ENCODE measurements at places on chromosomes 1 and 21.

DNA sequence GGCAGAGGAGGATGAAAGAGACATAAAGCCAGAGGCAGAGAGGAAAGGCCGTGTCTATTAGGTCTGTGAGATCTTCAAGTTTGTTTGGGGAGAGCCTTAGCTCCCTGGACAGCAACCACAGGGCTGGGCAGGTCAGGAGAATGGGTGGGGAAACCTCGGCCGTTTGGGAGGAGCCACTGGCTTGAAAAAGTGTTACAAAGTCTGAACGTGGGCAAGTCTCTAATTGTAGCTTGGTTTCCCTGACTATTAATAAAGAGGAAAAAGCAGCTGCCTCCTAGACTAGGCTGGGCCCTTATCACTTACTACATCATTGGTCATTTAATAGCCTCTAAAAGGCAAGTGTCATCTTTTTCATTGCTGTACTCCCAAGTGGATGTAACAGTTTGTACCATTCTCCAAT is at the start of gene CCDC17:
CCDC17 (minus strand) TSS at position 83 of the 400 bp plus-strand sequence. CDS start 145 bp downstream, outside the sequence.
- DNase-seq, result no peak

DNA sequence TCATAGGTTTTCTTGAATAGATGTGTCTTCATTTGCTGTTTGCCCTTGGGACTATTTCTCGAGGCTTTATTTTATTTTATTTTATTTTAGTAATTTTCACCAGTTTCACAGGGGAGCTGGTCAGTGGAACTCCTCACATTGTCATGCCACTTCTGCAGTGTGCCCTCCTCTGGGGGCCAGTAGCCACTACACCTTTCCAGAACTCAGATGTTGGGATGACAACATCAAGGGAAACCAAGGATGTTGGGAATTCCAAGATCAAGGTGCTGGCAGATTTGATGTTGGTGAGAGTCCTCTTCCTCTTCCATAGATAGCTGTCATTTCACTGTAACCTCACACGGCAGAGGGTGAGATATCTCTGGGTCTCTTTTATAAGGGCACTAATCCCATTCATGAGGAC is 35.5 kb downstream of the SLC26A9 start:
- DNase-seq, result no peak

DNA sequence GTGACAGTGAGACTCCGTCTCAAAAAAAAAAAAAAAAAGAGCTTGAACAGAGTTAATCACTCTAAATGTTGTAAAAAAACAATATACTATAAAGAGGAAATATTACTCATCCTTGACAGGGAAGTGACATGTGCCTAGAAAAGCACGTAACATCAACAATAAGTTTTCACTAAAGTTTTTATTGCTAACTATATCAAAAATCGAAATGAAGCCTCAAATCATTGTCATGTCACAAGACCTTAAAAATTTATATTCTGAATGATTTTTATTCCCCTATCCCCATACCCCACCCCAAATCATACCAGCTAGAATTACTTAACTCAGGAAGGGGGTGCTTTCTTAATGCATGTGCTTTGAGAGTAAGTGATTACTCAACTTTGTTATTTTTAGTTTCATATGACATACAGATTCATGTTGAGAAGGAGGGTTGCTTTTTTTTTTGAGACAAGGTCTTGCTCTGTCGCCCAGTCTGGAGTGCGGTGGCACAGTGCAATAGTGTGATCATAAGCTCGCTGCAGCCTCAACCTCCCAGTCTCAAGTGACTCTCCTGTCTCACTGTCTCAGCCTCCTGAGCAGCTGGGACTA is 53.6 kb upstream of the MUTYH start:
- DNase-seq, result no peak

GRCh38 chr1:54064299-54064698 is 10.9 kb downstream of the TCEANC2 start:
- DNase-seq, result no peak

DNA sequence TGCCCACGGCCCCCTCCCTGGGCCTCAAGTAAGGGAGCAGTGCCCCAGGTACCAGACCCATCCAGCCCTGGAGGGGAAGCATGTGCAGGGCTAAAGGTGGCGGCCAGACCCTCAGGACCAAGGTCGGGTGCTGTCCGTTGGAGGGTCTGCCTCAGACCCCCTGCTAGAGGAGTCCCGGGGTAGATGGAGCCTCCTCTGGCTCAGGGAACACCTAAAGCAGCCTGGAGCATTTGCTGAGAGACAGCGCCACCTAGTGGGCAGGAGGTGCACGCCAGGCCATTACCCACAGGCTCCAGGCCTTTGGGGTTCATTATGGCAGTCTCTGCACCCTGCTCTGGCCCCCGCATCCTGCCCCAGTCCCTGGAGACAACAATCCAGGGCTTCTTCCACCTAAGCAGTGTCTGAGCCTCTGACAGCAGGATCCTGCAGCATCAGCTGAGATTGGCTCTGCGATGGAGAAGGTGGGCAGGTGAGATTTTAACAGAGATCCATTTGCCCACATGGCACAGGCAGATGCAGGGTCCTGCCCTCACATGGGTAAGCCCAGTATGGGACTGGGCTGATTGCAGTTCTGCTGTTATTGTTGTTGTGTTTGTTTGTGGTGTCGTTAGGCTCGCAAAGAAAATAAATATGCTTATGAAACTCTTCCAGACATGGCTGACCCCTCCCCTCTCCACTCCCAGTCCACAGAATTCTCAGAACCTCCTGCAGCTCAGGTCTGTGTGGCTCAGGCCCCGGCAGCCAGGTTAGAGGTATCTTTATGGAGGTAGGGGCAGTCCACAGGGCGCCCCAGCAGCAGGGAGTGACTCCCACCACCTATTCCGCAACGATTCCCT is 42.4 kb downstream of the CTNNBIP1 start:
- DNase-seq, result peak; percentile 84

GRCh38 chr1:234928642-234929041 is 200.0 kb downstream of the TOMM20 start:
- DNase-seq, result no peak

GRCh38 chr1:95230256-95230655 is 3.8 kb upstream of the RWDD3 start:
- DNase-seq, result no peak

DNA sequence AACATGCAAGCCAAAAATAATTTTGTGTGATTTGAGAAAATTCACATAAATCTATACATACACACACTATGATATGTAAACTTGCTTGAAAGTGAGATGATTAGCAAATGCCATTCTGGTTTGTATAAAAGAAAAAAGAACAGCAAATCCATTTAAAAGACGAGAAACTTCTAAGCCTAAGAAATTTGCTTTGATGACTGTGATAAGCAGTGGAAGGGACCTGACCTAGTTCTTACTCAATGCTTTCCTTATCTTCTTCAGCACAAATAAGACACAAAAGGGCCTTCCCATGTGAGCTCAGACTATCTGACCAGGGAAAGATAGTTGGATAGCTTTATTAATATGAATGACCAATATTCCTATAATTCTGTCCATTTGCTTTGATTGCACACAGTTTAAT is 25.3 kb upstream of the NMNAT2 start:
- no peak for DNase-seq

GRCh38 chr1:109776911-109777310 is 13.2 kb upstream of the EPS8L3 start:
- peak; percentile 80 for DNase-seq

GRCh38 chr1:98267423-98267822 is 346.6 kb upstream of the DPYD start:
- no peak for DNase-seq

- DNase-seq, result no peak
These were observed 176.3 kb upstream of the SGIP1 start for GRCh38 chr1:66357478-66358197.

- no peak for DNase-seq
These were observed 99.7 kb upstream of the IRF2BP2 start for GRCh38 chr1:234709473-234710228.

GRCh38 chr1:43602990-43603389 is 47.0 kb upstream of the KDM4A start:
- no peak for DNase-seq

GRCh38 chr1:6141592-6141991 is 38.5 kb downstream of the CHD5 start:
- no peak for DNase-seq

- DNase-seq, result peak; percentile 64
These were observed 312 bp downstream of the ARNT start for GRCh38 chr1:150876119-150876454.

- no peak for DNase-seq
These were observed at the start of gene RIPK4 for GRCh38 chr21:41766883-41767605. TSS of gene RIPK4 (minus strand) at chr21:41767052. CDS start at chr21:41767041, 11 bp downstream.

- no peak for DNase-seq
These were observed 59.3 kb upstream of the ID3 start for GRCh38 chr1:23618586-23619083.
